Small intestine (tissue), 16 donors: ENCODE measurements at places on chromosomes 6 and 20. TPM values are rescaled to one million over a fixed set of nuclear protein-coding genes. Genes with fewer than 3 reads are reported as not detected.
A peak's percentile ranks its signal among the peaks of the same experiment; 100 is the strongest.

DNA sequence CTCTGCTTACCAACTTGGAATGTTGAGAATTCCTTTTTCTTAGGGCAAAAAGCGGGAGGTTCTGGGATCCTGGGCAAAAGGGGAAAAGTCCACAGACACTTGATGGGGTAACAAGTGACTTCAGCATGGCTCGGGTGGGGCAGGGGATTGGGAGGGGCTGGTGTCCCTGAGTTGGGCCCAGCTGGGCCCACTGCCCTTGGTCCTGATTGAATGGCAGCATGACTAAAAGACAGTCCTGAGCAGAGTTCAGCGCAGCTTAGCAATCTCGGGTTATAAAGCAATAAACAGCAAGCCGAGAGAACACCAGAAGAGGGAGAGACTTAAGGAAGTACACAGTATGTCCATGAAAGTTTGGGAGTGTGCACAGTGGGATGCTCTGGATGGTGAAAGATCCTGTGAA lies 5.6 kb downstream of the PPP2R5D start:
- peaks cover 3% of the 10 kb centered on the region for H3K36me3 ChIP-seq
- H3K27me3 ChIP-seq, result no peaks in the 10 kb centered on the region
- H3K27ac ChIP-seq, result peak overlapping the region; percentile 62
- H3K4me1 ChIP-seq, result peaks cover 4% of the 10 kb centered on the region
- peak; percentile 89 for DNase-seq

GRCh38 chr6:38644951-38645350 lies 5.2 kb upstream of the BTBD9 start:
- H3K4me1 ChIP-seq, result no peaks in the 10 kb centered on the region
- H3K36me3 ChIP-seq, result no peaks in the 10 kb centered on the region
- H3K27ac ChIP-seq, result no peak overlapping the region
- no peak overlapping the region for H3K4me3 ChIP-seq
- no peaks in the 10 kb centered on the region for H3K27me3 ChIP-seq

- no peak overlapping the region for H3K27ac ChIP-seq
- no peaks in the 10 kb centered on the region for H3K36me3 ChIP-seq
- peaks cover 23% of the 10 kb centered on the region for H3K4me1 ChIP-seq
- no peaks in the 10 kb centered on the region for H3K27me3 ChIP-seq
Measured at GRCh38 chr20:3751675-3752385, 15.7 kb downstream of the ADISSP start.

DNA sequence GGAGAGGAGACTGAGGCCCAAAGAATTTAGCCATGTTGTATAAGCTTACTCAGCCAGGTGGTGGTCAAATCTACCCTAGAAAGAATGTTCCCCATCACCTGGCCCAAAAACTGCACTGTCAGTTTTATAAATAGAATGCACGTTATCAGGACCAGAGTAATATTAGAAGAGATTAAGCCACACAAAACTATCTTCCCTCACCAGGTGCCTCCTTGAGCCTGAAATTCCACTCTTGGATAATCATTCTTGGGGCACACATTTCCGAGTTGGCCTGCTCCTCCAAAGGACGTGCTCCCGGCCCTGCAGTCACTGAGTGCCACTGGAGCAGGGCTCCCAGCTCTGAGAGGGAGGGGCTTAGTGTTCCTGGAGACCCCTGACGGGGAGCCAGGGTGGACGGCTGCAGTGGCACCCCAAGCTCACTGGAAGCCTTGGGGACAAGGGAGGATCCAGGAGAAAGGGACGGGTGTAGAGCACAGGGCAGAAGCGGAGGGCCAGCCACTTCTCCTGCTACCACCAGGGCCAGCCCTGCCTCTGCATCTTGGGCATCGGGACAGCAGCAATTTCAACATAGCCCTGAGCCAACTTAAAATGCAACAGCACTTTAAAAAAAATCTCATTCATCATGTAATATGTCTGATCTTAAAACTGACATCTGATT lies 160.8 kb upstream of the QKI start:
- no peaks in the 10 kb centered on the region for H3K36me3 ChIP-seq
- H3K4me3 ChIP-seq, result no peak overlapping the region
- DNase-seq, result no peak
- H3K4me1 ChIP-seq, result no peaks in the 10 kb centered on the region
- no peak overlapping the region for H3K27ac ChIP-seq

DNA sequence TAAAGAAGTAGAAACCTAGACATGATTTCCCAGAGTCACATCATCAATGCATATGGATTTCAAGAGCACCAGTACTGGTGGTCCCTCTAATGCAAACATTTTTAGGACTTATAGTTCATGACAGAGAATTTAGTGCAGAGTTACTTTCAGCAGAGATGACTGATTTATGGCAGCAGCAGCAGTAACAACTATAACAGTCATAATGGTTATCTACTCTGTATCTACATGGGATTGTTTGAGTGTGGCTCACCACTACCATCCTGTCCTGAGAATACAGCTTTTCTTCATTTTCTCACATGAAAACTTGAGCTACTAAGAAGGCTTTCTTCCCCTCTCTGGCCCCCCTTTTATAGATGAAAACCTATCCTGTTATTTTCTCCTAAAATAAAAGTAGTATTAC lies 128.5 kb upstream of the ENPP5 start:
- H3K4me1 ChIP-seq, result no peaks in the 10 kb centered on the region
- no peak overlapping the region for H3K27ac ChIP-seq
- H3K27me3 ChIP-seq, result no peaks in the 10 kb centered on the region
- no peak overlapping the region for H3K4me3 ChIP-seq
- no peaks in the 10 kb centered on the region for H3K36me3 ChIP-seq

DNA sequence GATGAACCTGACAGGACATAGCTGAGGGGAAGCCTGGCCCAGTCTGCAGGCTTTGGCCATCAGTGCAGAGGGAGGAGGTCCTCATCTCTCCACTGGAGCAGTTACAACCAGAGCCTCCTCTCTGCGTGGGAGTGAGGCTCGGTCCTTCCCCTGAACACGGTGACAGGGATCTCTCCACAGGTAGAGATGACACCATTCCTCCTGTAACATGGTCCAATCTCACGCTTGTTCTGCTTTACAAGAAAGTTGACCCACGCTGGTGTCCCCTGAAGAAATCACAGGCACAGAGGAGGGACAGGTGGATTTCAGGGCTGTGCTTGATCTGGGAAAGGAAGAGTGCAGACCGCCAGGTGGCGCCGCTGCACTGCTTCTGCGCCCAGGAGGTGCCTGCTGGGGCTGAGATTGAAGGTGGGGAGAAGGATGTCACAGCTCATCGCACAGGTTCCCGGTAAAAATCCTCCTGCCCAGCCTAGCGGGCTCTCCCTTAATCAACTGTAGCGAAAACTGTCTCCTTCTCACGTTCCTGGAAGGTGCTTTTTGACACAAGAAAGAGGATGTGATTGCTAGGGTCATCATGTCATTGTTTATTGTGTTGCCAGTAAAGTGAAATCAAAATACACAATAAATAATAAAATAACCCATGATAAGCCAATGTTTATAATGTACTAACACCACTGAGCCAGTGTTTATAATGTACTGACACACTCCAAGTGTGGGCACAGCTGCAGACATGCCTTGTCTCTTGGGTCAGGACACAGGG lies 20.4 kb downstream of the HLA-G start:
- H3K27me3 ChIP-seq, result peaks cover 43% of the 10 kb centered on the region
- no peaks in the 10 kb centered on the region for H3K4me1 ChIP-seq
- no peaks in the 10 kb centered on the region for H3K36me3 ChIP-seq
- peak; percentile 86 for DNase-seq
- H3K27ac ChIP-seq, result no peak overlapping the region

- H3K27me3 ChIP-seq, result no peaks in the 10 kb centered on the region
- DNase-seq, result no peak
- H3K4me3 ChIP-seq, result no peak overlapping the region
- no peaks in the 10 kb centered on the region for H3K4me1 ChIP-seq
Measured at GRCh38 chr6:12173661-12174060, 116.5 kb upstream of the EDN1 start.

DNA sequence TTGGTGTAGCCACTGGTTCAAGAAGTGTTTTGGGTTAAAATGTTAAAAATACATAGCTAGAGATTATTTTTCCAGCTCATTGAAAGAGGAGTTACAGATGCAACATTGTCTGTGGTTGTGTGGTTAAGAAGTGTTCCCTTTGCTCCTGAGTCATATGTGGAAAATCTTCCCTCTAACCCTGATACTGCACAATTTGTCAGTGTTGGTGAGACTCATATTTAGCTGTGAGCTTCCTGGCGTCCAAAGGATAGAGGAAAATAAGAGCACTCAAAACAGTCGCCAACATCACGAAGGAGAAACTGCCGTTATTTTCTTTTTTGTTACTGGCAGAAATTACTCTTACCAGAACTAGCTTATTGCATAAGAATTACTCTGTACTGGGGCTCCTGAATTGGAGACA lies 250.4 kb downstream of the CDH4 start:
- no peaks in the 10 kb centered on the region for H3K36me3 ChIP-seq
- no peaks in the 10 kb centered on the region for H3K4me1 ChIP-seq
- no peak for DNase-seq
- no peaks in the 10 kb centered on the region for H3K27me3 ChIP-seq
- no peak overlapping the region for H3K4me3 ChIP-seq
- H3K27ac ChIP-seq, result no peak overlapping the region

The ARMC12 gene
- 0.72 TPM for polyA plus RNA-seq

The ZFP57 gene
- polyA plus RNA-seq, result not detected

GRCh38 chr6:90720404-90720803 lies 133.5 kb upstream of the MAP3K7 start:
- no peak for DNase-seq
- H3K4me1 ChIP-seq, result no peaks in the 10 kb centered on the region
- H3K27ac ChIP-seq, result no peak overlapping the region
- no peak overlapping the region for H3K4me3 ChIP-seq

The EPHA7 gene
- 3.0 TPM for polyA plus RNA-seq

The SERINC3 gene
- 14.3 TPM for polyA plus RNA-seq

GRCh38 chr6:112470376-112470775 lies 123.2 kb downstream of the RFPL4B start:
- DNase-seq, result no peak
- no peak overlapping the region for H3K4me3 ChIP-seq
- no peak overlapping the region for H3K27ac ChIP-seq
- H3K36me3 ChIP-seq, result no peaks in the 10 kb centered on the region
- H3K27me3 ChIP-seq, result no peaks in the 10 kb centered on the region

DNA sequence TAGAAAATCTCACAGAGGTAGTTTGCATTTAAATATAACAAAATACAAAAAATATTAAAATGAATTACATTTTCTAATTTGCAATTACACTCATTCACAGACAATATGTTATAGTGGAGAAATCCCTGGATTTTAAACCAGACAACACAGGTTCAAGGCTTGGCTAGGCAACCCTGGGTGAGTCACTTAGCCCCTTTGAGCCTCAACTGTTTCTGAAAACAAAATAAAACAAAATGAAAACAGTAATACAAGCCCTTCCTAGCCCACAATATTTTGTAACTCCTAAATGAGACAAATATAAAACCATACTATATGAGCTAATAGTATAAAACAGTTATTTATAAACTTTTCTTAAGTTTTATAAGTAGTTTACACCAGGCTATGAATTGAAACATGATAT lies 41.0 kb downstream of the UQCC1 start:
- H3K4me3 ChIP-seq, result no peak overlapping the region
- H3K4me1 ChIP-seq, result no peaks in the 10 kb centered on the region
- peaks cover 16% of the 10 kb centered on the region for H3K36me3 ChIP-seq
- no peak for DNase-seq
- no peak overlapping the region for H3K27ac ChIP-seq

DNA sequence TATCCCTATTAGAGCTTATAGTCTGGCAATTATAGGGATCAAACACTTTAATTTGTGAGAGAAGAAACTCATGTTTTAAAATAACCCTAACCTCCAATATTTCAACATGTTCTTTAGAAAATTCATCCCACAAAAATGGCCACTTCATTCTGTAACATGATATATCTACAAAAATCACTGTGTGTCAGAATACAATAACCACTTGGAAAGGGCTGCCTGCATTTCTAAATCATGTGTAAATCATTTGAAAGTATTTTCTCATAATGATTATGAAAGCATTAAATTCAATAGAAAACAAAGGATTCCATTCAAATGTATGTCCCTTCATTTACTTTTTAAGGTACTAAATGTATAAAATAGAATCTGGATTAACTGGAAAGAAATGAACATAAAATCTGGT lies 101.4 kb upstream of the NHSL1 start:
- no peaks in the 10 kb centered on the region for H3K27me3 ChIP-seq
- H3K4me3 ChIP-seq, result no peak overlapping the region

- H3K27me3 ChIP-seq, result no peaks in the 10 kb centered on the region
- peak overlapping the region; percentile 53 for H3K4me3 ChIP-seq
- DNase-seq, result peak; percentile 87
- no peaks in the 10 kb centered on the region for H3K4me1 ChIP-seq
- no peaks in the 10 kb centered on the region for H3K36me3 ChIP-seq
Measured at GRCh38 chr6:28980852-28981430, 24.2 kb downstream of the ZNF311 start.

DNA sequence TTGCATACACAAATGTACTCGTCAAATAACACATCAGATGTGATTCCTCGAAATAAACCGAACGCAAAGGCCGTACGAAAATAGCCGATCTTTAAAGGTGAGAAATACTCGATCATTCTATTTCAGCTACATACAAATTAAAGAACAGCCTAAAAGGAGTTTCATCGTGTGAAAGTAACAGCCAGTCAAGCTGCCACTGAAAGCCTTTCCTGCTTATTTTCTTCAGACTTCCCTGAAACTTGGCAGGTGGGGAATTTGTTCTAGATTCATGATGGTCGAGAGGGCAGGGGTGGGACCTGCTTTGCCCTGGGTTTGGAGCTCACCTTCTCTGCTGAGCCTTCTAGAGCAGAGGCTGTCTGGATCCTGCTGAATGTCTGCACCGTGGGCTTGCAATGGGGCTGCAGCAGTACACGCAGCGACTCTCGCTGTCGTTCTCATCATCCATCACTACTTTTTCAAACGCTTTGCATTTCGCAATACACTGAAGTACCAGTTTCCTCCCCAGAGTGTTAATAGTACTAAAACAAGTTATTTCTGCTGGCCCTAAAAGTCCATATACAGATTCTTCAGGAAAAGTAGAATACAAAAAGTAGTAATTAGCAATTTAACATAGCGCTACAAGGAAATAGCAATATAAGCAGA lies 16.2 kb downstream of the FOXC1 start:
- H3K27ac ChIP-seq, result no peak overlapping the region
- H3K4me1 ChIP-seq, result peaks cover 4% of the 10 kb centered on the region
- no peak for DNase-seq

DNA sequence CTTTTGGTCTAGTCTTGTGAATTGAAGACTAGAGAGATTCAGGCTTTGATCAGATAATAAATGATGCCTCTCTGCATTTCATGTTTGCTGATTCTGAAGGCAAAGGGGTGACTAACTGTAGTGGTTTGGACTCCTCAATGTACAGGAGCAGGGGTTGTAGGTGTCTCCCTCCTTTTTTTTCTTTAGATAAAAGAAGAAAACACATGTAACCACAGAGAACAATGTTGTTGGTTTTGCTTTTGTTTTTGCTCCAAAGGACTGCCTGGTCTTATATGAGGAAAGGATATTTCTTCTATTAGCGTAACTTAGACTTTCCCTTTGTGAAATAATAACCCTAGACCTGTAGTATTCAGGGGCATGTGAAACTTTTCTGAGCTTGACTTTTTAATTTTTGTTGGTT lies 53.2 kb downstream of the RFPL4B start:
- H3K36me3 ChIP-seq, result no peaks in the 10 kb centered on the region
- H3K27me3 ChIP-seq, result no peaks in the 10 kb centered on the region
- no peak for DNase-seq

- no peaks in the 10 kb centered on the region for H3K36me3 ChIP-seq
- DNase-seq, result no peak
- H3K27me3 ChIP-seq, result no peaks in the 10 kb centered on the region
- H3K27ac ChIP-seq, result no peak overlapping the region
- peaks cover 42% of the 10 kb centered on the region for H3K4me1 ChIP-seq
Measured at GRCh38 chr20:48686238-48687116, 141.3 kb downstream of the PREX1 start.

The MRS2 gene
- polyA plus RNA-seq, result 18.2 TPM
